Karpas-422 (cell line): ENCODE measurements at places on chromosomes 1 and 21.
A peak's percentile ranks its signal among the peaks of the same experiment; 100 is the strongest.

GRCh38 chr21:43300496-43301408 is 126.2 kb downstream of the SIK1 start:
- DNase-seq, result no peak

DNA sequence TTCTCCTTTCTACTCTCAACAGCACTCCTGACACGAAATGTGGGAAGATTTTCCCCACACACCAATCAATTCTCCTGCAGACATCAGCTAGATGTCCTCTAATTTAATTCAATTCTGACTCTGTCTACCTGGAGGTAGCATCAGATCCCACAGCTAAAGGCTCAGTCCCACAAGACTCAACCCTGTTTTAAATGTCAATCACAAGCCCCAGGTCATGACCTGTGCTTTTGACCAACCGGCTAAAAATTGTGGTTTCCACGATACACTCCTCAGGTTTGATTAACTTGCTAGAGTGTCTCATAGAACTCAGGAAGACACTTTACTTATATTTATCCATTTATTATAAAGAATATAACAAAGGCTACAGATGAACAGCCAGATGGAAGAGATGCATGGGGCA is 27.4 kb downstream of the IL23R start:
- DNase-seq, result no peak

DNA sequence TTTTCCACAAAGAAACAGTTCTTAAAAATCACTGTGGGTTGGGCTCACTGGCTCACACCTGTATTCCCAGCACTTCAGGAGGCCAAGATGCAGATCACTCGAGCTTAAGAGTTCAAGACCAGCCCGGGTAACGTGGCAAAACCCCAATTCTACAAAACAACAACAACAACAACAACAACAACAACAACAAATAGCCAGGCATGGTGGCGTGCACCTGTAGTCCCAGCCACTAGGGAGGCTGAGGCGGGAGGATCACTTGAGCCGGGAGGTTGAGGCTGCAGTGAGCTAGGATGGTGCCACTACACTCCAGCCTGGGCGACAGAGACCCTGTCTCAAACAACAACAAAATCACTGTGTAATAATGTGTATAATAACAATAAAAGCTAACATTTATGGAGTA is 40.8 kb downstream of the CDCP2 start:
- DNase-seq, result no peak

DNA sequence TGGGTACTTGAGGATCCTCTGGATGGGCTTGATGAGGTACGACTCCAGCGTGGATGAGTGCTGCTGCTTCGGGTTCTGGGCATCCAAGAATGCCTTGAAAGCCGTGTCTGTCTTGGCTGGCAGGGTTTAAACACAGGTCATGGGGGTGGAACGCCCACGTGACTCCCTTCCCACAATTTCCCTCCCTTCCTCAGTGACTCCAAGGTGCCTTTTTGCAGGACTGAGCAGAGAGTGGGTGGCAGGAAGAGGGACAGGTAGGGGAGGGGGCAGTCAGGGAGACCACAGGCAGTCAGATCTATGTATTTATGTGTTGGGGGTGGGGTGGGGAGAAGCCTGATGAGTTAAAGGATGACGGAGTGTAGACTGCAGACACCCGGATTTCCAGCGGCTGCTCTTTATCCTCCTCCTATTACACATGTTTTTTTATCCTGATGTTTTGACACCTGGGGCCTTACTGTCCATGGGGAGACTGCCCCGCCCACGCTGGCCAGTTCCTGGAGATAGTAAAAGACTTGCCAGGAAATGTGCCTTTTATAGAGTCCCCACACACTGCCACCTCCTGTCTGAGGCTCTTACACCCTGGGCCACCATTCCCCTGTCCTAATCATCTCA is 103.2 kb upstream of the KRTAP19-8 start:
- no peak for DNase-seq

- DNase-seq, result no peak
Measured at GRCh38 chr1:220828179-220828490, 41.4 kb downstream of the MTARC1 start.

DNA sequence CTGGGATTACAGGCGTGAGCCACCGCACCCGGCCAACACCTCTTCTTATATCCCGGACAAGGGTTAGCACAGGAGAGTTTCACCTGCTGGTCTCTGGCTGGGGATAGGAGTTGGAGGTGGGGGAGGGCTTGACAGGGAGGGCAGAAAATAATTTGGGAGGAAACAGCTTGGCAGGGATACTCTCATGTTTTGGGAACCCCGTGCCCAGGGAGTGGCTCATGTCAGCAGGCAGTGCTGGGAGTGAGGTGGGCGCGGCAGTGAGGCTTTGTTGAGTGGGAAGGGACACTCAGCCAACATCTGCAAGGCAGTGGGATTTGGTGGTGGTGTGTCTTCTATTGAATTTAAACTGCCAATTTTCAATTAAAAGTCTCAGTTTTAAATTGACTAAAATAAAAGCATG is 1.1 kb upstream of the THEM5 start:
- DNase-seq, result no peak

DNA sequence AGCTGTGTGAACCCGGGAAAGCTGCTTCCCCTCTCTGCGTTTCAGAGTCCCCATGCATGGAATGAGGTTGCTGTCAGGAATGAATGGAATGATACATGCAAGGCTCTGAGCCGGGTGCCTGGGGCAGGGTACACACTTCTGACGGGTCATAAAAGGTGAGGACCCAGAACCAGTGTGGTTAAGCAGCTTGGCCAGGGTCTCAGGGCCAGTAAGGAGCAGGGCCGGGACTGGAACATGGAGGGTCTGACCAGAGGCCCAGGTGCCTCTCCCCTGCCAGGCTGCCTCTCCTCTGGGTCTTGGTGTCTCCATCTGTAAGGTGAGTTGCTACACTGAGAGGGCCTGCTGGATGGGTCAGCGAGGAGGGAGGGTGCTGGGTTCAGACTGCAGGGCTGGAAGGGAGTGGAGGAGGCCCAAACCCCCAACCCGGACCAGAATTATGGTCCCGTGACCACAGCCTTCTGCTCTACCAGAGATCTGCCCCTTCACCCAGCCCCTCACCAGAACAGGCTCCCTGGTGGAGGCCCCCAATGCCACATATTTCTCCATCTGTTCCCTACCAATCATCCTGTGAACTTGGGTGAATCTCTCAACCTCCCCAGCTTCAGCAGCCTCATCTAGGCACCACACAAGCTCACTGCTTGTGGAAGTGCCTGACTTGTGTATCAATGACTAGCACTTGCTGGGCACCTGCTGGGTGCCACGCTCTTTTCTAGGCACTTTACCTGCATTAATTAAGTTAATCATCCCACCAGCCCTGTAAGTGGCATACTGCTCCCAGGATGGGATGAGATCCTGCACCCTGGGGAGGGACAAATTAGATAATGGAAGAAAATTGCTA is 16.2 kb upstream of the LRP8 start:
- no peak for DNase-seq

GRCh38 chr21:33279330-33279820 is 13.2 kb downstream of the IL10RB start:
- no peak for DNase-seq

DNA sequence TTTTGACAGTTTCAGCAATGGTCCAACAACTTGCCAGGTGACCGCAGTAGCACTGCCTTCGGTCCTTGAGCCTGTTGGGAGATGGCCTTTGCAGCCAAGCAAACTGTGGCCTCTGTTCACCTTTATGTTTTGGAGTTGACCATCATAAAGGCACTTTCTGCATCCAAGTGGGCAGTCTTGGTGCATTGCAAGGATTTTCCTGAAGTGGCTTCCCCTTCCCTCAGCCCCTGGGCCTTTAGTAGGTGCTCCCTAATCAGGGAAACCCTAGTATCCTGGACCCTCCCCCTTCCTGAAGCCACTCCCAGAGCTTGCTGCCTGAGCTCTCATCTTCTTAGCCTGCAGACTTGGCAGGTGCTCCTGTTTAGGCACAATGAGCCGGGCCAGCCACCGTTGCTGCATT is 140.2 kb downstream of the TRABD2B start:
- no peak for DNase-seq

GRCh38 chr21:46666941-46667740 is 31.7 kb downstream of the PRMT2 start:
- DNase-seq, result peak; percentile 42

DNA sequence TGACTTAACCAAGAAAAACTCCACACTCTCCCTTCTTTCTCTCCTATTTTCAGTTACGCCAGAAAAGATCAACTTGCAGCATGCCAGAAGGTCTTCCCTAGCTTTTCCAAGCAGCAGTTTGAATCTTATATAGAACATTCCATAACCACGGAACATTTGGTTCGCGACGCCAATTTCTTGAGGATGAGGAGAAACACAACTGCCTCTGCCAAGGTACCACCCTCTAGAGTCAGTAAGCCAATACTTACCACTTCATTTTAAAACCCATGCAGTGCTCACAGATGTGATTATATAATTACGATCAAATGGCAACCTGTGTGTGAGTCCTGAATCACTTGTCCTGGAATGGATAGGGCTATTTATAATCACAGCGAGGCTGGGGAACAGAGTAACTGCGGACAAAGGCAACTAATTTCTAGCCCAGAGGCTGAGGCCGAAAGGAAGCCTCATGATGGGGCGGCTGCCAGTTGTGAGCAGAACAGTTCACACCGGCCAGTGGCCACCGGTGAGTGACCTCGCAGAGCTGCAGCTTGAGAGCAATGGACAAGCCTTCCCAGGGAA is 43.2 kb upstream of the BACE2 start:
- no peak for DNase-seq

DNA sequence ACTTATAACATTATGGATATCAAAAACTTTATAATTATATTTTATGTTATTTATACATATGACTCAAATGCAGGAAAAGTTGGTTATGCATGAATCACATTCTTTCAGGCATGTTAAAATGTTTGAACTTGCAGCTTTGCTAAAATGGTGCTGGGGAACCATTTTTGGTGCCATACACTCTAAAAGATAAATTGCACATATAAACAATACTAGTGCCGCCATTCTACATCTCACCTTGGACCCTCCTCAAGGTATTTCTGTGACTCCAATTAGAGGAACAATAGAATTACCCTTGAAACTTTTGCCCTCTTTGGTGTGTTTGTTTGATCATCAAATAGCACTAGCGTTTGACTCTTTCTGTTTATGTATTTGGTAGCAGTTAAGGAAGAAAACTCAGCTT is 997 bp downstream of the PRKACB start:
- no peak for DNase-seq

- DNase-seq, result no peak
Measured at GRCh38 chr1:17520041-17520440, 19.5 kb upstream of the ARHGEF10L start.

DNA sequence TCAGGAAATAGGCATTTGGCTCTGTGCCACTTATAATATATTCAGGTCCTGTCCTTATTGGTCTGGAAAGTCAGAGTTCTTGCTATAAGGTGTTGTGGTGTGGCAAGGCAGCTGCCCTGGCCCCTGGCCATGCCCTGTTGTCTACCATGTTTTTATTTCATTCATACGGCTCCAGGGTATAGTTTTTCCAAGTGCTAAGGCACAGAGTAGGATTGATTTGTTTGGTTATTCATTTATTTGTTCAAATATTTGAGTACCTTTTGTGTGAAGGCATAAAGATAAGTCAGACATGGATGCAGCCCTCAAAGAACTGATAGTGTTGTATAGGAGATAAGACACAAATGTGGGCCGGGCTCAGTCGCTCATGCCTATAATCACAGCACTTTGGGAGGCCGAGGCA is 10.1 kb downstream of the ZBTB8B start:
- DNase-seq, result no peak

DNA sequence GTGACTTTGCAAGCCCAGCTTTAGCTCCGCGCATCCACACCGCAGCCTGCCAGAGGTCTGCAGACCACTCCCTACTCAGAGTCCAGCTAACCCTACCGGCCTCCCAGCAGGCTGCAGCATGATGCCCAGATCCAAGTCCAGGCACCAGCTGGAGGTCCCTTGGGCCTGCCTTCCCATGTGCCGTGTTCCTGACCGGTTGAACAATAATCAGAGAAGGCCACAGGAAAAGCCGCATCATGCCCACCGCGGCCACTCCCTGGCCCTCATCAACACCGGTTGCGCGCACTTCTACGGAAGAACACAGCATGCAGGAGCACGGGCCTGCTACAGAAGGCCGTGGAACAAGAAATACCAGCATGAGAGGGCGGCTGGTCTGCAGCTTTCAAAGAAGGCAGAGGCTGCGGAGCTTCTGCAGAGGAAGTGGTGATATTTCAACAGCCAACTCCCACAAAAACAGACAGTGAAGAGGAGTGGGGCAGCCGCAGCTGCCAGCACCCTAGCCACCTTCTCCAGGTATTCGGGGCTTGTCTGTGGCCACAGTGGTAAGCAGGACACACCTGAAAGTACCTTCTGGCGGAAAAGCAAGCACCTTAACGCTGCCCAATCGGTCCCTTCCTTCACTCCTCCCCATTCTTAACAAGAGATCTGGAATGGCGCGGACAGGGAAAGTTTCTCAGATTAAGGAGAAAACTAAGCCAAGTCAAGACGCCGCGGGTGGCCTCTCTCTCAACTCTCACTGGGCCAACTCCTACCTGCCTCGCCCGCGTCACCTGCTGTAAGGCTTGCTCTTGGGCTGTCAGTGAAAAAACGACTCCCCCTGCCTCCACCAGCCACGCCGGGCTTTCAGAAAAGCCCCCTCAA is 1.5 kb downstream of the PGBD5 start:
- DNase-seq, result no peak

DNA sequence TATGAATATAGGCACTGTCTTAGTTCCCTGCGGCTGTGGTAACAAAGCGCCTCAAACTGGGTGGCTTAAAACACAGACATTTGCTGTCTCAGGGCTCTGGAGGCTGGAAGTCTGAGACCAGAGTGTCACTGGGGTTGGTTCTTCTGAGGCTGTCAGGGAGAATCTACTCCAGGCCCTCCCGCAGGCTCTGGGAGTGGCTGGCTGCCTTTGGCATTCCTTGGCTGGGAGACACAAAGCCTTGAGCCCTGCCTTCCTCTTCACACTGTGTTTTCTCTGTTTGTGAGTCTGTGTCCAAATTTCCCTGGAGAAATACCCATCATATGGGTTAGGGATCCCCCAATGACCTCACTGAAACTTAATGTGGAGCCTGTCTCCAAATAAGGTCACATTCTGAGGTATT is 38.5 kb downstream of the B3GALT5 start:
- no peak for DNase-seq

- no peak for DNase-seq
Measured at GRCh38 chr1:236565530-236565929, 38.8 kb downstream of the HEATR1 start.

GRCh38 chr21:37871121-37871862 is 45.0 kb downstream of the KCNJ6 start:
- DNase-seq, result no peak

DNA sequence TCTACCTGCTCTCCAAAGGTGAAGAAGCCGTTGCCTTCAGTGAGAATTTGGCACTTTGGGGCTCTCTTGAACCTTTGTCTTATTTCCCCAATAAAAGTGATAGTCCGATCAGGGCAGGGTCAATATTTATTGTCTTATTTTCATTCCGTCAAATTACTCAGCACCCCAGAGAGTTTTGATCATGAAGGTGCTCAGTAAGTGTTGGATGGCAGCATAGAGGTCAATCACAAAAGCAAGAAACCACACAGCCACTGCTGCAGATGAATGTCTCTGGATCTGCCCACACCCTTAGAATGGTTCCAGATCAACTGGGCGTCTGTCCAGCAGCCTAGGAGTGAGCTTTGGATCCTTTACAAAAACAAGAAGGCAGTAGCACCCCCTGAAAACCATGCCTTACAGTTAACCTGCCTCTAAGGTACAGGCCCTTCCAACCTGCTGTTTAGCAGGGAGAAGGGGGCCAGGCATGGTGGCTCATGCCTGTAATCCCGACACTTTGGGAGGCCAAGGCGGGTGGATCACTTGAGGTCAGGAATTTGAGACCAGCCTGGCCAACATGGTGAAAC is 97.3 kb downstream of the PSMG1 start:
- peak; percentile 28 for DNase-seq
